ENCODE measurements at places on chromosomes 4 and X. TPM values are rescaled to one million over a fixed set of nuclear protein-coding genes. Genes with fewer than 3 reads are reported as not detected.

- no peak for DNase-seq
These were observed 103.5 kb upstream of the PPARGC1A start for GRCh38 chr4:23993373-23993772.

DNA sequence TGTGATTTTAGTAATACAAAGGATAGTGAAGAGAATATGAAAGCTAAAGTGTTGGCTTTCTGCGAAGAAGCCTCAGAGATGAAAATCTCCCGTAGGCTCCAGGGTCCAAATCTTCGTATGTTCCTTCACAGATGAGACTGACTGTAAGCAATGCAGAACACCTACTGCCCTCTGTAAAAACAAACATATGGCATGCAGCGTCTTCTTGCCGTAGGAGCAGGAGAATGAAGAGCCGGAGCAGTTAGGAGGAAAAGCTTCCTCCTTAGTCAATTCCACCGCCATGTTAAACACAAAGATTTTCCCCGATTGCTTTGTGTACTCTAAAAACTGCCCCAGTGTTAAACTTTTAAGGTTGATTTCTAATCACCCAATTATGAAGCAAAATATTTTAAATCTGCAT, 22.5 kb downstream of the RWDD4 start:
- no peak for DNase-seq

DNA sequence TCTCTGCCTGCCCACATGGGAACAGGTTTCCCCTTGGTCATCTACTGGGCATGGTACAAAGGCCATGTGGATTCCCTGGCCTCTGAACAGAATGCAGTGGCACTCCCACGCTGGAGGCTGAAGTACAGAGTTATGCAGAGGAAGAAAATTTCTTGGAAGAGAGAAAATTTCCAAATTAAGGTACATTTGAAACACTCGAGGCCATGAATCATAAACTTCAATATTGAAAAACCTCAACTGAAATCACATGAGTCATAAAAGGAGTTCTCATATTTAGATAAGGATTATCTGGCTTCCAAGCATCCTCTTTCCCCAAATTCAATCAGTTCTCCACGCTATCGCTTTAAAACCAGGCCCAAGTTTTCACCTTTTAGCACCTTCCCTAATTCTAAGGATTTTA, 28.1 kb upstream of the TXK start:
- peak; percentile 43 for DNase-seq

Gene SPANXD
- total RNA-seq: not detected

Gene DCX
- not detected for total RNA-seq

DNA sequence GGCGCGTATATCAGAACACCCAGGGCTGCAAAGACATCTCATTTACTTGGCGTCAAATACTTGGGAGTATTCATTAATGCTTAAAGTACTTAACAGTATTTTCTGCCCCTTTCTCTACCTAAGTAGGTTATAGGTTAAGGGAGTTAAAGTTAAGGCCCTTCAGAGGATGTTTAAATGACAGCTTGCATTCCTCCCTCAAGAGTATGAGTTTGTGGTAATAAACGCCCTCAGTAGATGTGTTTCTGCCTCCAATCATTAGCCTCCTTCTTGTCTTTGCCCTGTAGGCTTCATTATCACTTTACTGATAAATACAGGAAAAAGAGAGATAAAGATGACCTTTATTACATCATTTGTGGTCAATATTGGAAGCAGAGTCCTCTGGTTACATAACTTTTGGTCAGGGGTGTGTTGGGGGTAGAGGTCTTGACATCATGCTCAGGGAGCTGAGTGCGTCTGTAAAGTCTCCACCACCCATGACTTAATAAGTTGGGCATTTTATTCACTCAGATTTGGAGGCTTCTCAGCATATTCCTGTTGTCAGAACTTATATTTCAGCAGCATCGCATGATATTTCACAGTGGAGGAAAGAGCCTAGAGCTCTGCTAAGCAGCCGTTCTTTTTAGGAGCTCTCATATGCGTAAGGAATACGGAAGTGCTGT, 145.9 kb downstream of the CPE start:
- peak; percentile 79 for DNase-seq

DNA sequence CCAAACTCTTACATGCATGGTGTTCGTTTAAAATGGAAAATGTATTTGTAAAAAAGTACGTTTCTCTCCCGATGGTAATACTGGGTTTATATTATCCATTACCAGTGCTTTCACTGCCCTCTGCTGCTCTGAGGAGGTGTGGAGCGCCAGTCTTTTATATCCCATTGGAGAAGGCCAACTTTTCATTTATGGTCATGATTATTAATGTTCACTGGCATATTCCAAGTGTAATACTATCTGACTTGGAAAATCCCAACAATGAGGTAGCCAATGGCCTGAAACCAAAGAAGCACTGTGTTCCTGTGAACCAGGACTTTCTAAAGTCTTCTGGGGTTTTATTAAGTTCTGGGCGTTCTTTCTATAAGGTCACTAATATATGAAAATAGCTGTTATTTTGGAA, 80.7 kb downstream of the SYNPO2 start:
- DNase-seq: peak; percentile 91

GRCh38 chrX:72644946-72645345, 69.2 kb downstream of the PHKA1 start:
- no peak for DNase-seq

DNA sequence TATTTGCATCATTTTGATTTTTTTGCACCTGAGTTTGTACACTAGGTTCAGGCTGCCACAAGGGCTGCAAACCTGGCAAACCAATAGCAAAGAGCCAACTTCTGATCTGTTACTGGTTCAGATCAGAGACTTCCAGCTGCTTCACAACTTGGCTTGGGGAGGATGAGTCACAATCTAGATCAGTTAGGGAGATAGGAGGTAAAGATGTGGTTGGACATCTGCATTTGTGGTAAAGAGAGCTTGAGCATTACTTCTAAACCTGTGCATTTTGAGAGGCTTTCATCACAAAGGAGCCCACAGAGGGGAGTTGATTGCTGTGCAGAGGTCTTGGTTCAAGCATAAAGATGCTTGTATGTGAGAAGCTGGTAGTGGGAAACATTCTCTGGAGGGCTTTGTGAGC, 34.5 kb downstream of the LINC00632 start:
- no peak for DNase-seq

Gene CT83
- not detected for total RNA-seq

GRCh38 chr4:167578906-167579305, 344.6 kb upstream of the SPOCK3 start:
- DNase-seq: no peak

- DNase-seq: no peak
These were observed 594 bp upstream of the STAG2 start for GRCh38 chrX:123960956-123961267.

DNA sequence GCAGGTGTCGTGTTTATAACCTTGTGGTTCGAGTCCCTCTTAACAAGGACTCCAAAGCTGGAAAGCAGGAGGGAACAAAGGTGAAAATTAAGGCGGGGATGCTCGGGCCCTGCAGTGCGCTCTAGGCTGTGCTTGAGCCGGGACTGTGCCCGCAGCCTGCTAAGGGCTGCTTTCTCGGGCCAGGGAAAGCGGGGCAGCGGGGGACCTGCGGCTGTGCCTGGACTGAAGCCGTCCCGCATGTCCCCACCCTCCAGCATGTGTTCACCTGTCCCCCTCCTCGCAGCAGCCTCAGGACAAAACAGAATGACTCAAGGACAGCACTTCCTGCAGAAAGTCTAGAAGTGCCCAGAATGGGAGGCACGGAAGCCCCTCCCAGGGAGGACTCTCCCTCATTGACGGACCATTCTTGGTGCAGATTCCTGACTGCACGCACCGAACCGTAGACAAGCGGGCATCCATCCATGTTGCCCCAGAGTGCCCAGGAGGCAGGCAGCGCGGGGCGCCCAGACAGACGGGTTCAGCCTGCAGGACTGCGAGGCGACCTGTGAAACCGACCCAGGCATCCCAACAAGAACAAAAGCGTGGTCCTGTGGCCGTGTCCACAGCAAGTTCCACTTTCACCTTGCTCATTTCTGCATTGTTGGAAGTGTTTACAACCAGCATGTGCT, 342.9 kb downstream of the MAGEB5 start:
- no peak for DNase-seq

DNA sequence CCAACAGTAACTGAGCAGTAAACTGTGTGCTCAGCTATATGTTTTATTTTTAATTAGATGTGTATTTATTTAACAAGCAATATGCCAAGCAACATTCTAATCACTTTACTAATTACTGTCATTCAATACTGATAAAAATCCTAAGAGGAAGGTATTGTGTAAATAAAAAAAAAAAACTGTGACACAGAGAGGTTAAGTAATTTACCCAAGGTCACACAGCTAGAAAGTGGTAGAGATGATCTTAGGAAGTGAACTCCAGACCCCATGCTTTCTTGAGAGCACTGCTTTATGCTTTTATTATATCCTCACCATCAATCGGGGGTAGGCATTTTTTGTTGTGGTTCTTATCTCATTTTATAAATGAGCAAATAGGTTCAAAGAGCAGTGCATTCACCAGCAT, 417.1 kb downstream of the RAB28 start:
- DNase-seq: no peak

- DNase-seq: no peak
These were observed 301.2 kb downstream of the MAPK10 start for GRCh38 chr4:86058621-86059020.

Gene PPEF1
- total RNA-seq: not detected

Gene NPY2R
- not detected for total RNA-seq

GRCh38 chrX:53421772-53422085, 725 bp downstream of the SMC1A start:
- no peak for DNase-seq

GRCh38 chrX:12174358-12174757, 36.1 kb downstream of the FRMPD4 start:
- DNase-seq: no peak
